ENCODE measurements at places on chromosomes 5 and 9.

GRCh38 chr5:107512029-107512428 is 158.7 kb downstream of the EFNA5 start:
- ATAC-seq = no peak

DNA sequence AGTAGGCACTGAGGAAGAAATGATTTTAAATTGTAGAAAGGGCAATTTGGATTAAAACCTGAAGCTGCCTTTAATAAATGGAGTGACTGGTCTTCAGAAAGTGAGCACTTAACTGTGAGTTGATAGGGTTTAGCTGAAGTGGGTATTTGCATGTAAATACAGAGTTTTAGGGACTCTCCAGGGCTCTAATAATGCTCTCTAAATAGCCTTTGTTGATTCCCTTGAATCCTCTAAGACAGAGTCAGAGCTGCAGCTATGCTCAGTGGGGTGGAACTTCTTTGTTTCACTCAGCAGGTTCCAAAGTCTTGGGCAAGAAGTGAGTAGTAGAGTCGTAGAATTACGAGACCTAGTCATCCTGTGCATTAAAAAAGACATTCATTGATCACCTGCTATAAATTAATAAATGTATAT is 21.4 kb downstream of the GLRA1 start:
- no peak for ATAC-seq

GRCh38 chr9:113398796-113399195 is 2.3 kb downstream of the ALAD start:
- no peak for ATAC-seq

DNA sequence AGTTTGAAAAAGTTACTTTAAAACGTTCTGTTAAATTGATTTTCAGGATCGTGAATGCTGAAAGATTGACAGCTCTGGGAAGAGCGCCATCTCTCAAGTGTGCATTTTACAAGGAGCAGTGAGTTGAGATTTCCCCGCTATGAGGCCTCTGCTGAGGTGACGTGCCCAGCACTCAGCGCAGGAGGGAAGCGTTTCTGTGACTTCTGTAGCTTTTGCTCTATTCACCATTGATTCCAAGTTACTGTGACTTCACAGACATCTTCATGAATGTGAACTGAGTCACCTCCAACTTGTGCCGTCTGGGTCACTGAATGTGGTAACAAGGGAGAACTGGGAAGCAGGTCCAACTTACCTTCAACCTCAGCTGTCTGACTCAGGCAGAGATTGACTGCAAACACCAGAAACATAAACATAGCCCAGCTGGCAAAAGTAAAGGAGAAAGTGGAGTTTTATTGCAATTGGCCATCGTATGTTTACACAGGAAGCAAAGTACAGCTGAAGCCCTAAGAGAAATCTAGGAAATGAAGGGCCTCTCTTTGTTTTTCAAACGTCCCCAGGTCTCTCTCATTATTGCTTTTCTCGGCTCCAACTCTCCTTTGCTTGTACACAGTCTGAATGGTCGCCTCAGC is 428.8 kb upstream of the CLINT1 start:
- ATAC-seq = peak; percentile 72

- ATAC-seq = no peak
Measured at GRCh38 chr5:80920333-80920732, 39.8 kb upstream of the RASGRF2 start.

DNA sequence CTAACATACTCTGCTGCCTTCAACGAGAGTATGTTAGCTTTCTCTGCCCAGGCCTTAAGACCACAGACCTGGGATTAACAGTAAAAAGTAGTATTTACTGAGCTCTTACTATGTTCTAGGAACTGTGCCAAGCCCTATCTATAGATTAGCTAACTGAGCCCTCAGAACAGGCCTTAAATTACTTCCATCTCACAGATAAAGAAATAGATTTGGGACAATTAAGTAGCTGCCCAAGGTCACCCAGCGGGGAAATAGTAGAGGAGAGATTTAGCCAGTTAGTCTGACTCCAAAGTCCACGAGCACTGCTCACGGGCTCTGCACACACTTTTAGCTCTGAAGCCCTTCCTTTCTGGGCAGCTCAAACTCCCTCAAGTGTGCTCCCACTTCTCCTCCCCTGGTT is 64.5 kb upstream of the EQTN start:
- ATAC-seq = no peak

Data from gastroesophageal sphincter (tissue), 4 donors.